HAP-1 (cell line): ENCODE measurements at places on chromosomes 3 and 15.

- DNase-seq, result no peak
Observed at GRCh38 chr3:147945968-147946519, 536.9 kb downstream of the ZIC1 start.

DNA sequence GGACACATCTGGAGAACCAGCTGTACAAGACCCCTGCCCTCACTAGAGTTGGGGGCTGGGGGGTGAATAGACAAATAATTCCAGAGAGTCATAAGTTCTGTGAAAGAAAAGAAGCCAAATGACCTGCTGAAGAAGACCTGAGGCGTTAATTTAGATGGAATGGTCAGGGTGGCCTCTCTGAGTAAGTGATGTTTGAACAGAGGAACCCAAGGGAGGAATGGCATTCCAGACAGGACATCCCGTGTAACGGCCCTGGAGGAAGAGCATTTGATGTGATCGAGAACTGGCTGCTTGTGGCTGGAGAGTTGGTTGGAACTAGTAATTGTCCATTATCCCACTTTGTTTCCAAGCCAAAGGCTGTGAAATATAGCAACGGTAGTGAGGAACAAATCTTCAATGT lies 1.7 kb downstream of the NR2C2 start:
- DNase-seq, result no peak

GRCh38 chr3:184639351-184639750 lies 72.5 kb downstream of the MAGEF1 start:
- no peak for DNase-seq

DNA sequence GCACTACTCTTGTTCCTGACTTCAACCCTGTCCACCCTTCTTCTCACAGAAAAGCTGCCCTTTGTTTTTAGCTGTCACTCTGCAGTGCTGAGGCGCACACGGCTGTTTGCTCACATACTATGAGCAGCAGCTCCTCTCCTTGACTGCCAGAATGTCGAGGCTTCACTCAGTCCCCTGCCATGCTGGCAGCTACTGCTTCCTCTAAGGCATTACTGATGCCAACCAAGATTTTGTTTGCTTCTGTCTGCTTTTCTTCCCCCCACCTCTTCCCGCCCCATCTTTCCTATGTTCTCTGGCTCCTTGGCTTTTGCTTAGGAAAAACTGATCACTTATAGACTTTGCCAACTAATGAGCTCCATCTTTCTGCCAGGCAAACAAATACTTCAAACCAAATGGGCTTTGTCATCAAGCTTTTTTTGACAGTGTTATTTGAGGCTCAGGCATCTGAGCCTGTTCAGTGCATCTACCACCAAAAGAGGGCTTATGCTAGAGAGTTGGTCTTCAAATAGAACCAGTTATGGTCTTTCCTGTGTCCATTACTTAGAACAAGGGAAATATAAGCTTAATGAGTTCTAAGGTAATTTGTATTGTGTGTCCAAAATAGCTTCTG lies 81.0 kb downstream of the FBXL2 start:
- DNase-seq, result no peak

DNA sequence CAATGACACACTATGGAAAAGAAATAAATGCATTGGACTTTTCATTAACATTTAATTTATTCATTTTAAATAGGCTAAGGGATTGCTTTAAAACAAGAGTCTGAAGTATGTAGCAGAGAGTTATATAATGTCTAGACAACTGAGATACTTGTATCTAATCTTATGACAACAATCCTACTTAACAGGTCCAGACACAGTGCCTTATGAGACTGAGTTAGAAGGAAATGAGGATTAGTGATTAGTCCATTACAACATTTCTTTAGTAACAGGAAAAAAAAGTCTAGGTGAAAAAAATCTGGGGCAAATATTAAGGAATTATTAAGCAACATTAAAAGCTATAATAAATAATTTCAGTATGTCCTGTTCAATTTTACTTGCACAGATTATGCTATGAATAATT lies 140.6 kb downstream of the MEIS2 start:
- no peak for DNase-seq

DNA sequence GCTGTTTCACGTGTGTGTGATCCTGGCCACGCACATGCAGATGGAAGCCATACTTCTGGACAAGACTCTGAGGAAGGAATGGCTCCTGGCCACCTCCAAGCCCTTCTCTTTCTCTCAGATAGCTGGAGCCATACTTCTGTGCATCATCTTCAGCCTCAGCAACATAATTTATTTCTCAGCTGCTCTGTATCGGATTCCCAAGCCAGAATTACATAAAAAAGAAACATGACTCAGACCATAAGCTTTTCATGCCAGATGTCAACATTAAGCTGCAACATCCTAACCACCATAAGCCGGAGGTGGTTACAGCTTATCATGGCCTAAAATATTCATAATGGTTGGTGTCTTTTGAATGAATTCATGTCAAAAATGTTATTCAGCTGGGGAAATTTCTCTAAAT lies 10.6 kb upstream of the KIF23 start:
- no peak for DNase-seq

DNA sequence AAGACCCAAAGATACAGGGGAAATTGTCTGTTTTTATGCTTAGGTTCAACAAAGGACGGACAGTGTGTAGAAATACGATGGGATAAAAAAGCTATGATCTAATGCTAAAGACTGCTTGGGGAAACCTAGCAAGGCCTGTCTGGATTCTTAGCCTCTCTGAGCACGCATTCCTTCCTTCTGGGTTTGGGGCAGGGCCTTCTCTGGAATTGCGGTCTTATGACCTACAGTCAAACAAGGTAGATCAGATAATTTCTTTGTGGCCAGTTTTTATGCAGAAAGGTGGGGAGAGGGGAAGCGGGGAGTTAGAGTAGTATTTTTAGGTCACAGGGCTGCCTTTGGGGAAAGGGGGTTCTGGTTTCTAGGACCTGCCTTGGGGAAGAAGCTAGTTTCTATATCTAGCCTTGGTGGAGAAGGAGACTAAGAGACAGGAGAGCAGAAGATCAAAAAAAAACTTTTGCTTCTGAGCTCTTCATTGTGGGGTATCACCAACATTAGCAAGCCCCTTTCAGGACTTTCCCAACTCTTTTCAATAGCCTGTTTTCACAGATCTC lies 39.1 kb upstream of the LIPC start:
- DNase-seq, result no peak

GRCh38 chr15:51969728-51970127 lies 1.9 kb downstream of the LEO1 start:
- no peak for DNase-seq

GRCh38 chr3:190019844-190020243 lies 100.9 kb downstream of the P3H2 start:
- no peak for DNase-seq

DNA sequence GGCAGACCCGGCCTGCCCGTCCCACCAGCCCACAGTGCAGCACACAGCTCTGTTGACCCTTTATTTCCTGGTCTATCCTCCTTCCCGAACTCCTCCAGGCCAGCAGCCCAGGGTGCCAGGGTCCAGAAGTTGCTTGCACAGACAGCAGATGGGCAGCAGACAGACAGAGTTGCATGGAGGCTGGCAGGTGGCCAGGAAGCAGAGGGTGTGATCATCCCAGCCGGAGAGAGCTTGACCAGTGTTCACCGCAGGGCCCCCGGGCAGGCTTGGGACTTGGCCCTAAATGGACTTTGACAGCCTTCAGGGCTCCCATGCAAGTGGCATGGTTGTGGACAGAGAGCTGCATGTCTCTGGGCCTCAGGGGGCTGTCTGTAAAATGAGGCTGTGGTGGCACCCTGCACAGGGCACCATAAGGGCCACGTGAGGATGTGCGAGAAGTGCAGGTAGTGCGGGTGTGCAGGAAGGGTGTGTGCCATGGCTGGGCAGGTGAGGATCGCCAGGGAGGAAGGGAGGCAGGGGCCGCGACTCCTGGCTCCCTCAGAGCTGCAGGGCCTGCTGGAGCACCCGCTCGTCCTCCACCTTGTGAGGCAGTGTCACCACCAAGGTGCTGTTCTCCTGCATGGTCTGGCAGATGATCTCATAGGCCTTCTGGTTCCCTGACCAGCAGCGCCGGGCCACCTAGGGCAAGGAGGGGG lies 6.3 kb upstream of the ZXDC start:
- no peak for DNase-seq

GRCh38 chr3:127628788-127629466 lies at the start of gene PODXL2:
PODXL2 (plus strand) TSS chr3:127629185; CDS start chr3:127629220, 35 bp downstream.
- peak; percentile 76 for DNase-seq

- no peak for DNase-seq
Observed at GRCh38 chr3:180048840-180049239, 12.1 kb upstream of the PEX5L start.

DNA sequence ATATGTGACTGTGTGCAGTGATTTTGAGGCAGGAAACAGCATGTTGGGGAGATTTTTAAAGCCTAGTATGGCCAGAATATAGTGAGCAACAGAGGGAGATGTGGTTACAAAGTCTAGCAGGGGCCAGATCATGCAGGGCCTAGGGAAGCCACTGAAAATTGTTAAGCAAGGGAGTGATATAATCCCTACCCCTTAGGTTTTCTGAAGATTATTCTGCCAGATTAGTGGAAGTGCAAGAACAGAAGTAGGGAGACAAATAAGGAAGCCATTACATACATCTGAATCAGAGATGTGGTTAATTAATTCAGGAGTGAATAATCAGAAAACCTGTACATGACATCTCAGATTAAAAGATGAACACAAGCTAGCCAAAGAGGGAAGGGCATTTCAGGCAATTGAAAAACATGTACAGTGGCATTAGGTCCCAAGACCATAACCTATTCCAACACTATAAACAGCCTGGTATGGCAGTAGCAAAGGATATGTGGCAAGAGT lies 54.8 kb downstream of the MSL2 start:
- no peak for DNase-seq

DNA sequence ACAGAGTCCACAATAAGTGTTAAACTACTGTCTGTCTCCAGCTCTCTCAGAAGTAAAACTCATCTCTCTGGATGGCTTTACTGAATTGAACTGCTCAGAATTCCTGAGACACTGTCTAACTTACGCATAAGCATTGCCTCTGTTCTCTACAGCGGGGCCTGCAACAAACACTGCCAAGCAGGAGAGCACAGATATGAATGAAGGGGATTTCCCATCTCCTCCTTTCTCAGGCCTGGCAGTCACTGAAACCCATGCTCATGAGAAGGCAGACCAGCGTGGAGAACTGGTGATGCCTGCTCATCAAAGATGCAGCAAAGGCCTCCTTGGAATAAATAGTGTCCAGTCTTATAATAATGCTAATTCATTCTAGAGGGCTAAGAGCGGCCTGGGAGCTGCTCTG lies 10.3 kb downstream of the RASGRP1 start:
- no peak for DNase-seq

DNA sequence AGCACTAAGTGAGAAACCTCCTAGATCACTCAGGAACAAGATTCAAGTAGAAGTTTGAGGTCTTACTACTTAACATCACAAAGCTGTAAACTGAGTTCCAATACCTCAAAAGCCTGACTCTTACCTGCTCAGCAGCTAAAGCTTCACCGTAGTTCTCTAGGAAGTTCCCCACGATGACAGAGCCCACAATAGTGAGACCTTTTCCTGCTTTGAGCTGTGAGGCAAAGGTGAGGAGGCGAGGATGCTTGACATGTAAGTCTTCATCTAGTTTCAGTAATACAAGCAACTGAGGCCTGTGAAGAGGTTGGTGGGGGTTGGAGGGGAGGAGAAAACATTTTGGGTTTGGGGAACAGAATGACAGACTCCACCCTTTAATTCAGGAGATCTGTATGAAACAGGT lies 15.7 kb downstream of the EMC4 start:
- DNase-seq, result no peak

DNA sequence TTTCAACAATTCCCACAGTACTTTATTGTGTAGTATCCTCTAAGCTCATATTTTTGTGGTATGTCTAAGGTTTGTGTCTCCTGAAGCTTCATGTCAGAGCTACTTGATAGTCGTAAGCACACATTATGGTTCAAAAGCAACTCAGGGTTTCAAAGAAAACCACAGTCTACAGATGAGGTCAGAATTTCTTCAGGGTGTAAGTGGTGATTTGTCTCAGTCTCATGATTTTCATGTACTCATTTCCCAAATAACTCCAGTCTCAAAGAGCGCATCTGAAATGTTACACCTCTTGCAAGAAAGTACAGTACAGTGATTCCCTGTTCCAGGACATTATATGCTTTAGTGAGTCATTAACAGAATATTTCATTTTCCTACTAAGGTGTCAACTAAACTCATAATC lies 47.5 kb upstream of the SSR3 start:
- DNase-seq, result no peak

DNA sequence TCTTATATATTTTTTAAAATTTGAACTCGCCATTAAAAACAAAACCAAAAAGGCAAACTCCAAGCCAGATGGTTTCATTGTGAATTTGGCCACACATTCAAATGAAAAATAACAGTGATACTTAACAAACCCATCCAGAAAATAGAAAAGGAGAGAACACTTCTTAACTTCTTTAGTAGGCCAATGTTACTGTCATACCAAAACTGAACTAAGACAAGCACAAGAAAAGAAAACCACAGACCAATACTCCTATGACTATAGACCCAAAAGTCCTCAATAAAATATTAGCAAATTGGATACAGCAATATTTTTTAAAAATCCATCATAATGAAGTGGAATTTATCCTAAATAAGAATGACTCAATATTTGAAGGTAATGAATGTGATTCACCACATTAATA lies 73.5 kb upstream of the ALDH1A3 start:
- DNase-seq, result no peak

- no peak for DNase-seq
Observed at GRCh38 chr15:73335471-73335870, 33.3 kb downstream of the HCN4 start.

GRCh38 chr15:79948761-79949160 lies 22.2 kb downstream of the BCL2A1 start:
- DNase-seq, result no peak

GRCh38 chr3:141875893-141876380 lies 506 bp upstream of the ATP1B3 start:
- peak; percentile 77 for DNase-seq

DNA sequence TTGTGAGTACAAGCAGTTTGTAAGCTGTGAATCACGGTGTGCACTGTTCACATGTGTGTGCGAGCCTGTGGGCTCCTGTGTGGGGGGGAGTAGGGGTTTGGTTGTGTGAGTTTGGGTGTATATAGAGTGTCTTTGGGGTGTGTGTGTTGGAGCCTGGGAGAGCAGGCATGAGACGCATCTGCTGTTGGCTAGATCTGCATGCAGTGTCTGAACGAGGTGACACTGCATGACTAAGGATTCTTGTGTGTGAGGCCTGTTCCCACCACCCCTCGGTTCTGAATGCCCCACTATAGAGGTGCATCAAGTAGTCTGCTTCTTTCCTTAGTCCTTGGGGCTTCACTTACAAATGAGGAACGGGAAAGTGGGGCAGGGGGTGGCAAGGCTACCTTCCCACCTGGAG lies 68.4 kb downstream of the MAGEF1 start:
- DNase-seq, result no peak

DNA sequence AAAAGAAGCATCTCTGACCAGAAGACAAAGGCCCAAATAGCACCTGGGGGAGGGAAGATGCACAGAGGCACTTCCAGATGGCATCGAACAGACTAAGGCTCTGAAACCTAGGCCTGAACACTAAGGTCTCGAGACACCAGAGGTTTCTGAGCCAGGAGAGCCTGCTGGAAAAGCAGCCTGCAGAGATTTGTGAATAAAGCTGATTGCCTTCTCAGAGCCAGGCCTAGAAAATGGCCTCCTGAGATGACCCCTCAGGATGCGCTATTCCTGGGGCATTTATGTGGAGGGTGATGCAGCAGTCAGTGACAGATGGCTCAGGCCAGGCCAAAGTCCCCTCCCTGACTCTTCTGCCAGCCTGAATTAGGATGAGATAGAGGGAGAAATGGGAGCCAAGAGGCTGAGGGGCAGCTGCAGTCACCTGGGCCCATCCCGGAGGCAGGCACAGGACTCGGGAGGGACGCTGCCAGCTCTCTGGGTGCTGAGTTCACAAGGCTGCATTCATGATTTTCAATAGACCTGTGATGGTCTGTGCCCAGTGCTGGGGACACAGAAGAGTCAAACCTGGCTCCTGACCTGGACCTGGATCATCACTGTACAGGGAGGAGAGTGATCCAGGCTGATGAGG lies 6.9 kb downstream of the PRSS50 start:
- no peak for DNase-seq
